ENCODE measurements at places on chromosomes 1 and 21.

DNA sequence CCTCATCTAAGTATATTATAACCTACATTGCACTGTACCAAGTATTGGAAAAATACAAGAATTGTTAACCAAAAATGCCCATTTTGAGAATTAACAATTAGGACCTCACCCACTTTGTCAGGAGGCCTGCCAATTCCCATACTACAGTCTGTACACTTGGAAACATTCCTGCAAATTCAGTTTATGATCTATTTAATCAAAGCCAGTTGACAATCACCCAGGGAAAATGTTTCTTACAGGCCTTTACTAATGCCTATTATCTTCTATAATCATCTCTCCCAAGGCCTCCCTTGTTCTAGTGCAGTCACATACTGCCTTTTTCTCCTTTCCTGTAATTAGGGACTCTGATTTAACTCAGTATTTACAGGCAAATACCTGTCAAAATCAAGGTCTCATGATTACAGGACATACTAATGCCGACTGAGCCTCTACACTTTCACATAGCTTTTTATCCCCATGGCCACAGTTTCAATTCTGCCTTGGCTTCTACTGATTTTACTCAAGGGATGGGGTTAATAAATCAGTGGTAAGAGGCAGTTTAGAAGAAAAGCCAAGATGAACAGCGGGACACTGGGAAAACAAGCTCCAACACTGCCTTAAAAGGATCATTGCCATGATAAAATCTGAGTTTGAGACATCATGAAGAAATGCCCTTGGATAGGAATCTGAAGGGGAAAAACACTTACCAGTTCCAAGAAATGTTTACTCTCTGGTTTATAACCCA lies 338.7 kb downstream of the VAV3 start:
- DNase-seq = no peak

DNA sequence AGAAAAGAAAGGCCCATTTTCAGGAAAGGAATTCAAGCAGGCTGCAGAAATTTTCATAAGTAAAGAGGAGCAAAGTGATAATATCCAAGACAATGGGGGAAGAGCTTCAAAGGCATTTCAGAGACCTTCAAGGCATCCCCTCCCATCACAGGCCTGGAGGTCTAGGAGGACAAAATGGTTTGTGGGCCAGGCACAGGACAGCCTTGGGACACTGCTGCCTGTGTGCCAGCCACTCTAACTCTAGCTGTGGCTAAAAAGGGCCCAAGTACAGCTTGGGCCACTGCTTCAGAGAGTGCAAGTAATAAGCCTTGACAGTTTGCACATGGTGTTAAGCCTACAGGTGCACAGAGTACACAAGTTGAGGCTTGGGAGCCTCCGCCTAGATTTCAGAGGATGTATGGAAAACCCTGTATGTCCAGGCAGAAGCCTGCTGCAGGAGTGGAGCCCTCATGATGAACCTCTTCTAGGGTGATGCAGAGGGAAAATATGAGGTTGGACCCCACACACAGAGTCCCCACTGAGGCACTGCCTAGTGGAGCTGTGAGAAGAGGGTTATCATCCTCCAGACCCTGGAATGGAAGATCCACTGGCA lies 51.8 kb upstream of the ZSWIM5 start:
- DNase-seq = no peak

DNA sequence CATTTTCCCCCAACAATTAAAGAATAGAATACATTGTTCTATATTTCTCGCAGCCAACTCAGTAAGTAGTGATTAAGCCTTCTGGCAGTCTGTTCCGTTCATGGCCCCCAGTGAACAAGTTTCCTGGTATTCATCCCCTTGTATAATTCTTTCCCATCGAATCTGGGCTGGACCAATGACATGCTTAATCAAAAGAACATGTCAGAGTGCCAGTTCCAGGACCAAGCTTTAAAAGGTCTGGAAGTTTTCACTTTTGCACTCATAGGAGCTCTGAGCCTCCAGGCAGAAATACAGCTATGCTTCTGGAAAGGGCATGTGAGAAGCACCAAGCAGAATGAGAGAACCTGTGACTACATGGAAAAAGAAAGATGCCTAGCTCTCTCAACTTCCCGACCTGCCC lies 22.5 kb upstream of the DPYD start:
- DNase-seq = no peak

- no peak for DNase-seq
Observed at GRCh38 chr1:241101622-241102021, 255.4 kb downstream of the RGS7 start.

DNA sequence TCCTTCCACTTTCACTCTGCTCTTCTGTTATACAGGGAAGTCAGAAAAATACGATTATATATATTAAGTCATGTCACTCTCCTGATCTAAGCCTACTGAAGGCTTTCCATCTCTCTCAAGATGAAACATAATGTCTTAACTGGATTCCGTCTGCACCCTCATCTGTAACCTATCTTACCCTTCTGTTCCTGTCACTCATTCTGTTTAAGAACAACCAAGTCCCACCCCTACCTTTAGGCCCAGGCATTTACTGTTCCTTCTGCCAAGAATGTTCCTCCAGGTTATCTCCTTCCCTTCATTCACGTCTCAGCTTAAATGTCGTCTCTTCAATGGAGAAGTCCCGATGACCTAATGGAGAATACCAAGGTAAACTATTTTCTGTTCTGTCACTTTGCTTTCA lies 1802.4 kb downstream of the MRPL39 start:
- DNase-seq = no peak

DNA sequence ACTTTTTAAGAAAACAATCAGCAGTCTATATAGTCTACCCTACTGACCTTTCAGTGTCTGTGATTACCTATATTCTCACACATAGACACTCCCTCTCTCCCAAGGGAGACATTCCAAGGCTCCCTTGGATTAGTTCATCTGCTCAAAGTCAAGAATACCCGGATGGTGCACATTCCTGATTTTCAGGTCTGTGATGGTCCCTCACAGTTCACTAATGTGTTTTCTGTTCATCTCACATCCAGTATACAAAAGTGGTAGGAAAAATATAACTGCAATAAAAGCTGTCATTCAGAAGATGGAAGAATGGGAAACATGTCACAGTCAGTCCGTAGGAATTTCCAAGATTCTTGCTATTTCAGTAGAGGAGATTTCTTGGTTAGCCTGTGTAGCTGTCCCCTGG lies 224.1 kb upstream of the CACYBP start:
- DNase-seq = no peak

DNA sequence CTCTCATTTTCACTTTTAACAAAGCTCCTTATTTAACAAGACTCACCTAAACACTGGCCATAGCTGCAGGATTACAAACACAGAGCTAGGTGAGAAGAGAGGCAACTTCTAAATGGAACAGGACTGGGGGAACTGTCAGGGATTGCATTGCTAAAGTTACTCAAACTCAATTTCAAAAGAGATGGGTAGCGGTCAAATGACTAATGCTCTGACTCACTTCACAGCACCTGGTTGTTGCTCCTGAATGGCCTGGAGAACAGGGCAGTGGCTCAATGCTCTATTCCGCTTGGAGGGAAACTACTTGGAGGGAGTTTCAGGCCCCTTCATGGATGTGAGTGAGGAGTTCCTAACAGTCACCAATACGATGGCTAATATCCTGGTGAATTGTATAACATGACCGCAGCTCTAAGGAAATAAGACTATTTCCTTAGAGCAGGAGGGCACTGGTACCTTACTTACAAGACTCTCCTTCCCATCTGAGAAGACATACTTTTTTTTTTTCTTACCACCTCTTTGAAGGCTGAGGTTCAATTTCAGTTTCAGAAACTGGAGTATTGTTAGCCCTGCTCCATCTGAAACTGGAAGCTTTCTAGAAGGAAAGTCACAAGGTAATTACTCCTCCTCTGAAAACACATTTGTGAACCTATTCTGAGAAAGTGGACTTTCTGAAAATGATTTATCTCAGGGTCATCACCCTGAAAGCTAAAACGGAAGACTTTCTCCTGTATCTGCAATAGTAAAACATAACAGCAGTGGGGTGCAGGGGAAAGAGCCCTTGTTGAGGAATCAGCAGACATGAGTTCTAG lies 9.5 kb downstream of the DPT start:
- DNase-seq = no peak

GRCh38 chr1:201941420-201942128 lies 4.8 kb downstream of the LMOD1 start:
- no peak for DNase-seq

DNA sequence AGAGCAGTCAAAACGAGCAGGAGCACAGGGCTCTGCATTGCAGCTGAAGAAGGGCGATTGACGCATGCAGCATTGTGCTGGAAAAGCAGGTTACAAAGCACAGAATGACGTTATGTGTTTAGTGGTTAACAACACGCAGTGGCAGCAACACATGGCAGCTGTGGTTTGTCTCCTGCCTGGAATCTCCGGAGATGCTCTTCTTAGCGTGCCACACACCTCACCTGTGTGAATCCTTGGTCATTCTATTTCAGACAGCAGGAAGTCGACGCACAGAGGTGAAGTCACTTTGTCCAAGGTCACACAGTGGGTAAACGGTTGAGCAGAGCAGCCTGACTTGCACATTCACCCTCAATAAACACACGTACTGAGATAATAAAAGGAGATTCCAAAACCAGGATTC lies 14.7 kb downstream of the OBSCN start:
- no peak for DNase-seq

- no peak for DNase-seq
Observed at GRCh38 chr1:3336641-3337630, 117.5 kb upstream of the ARHGEF16 start.

DNA sequence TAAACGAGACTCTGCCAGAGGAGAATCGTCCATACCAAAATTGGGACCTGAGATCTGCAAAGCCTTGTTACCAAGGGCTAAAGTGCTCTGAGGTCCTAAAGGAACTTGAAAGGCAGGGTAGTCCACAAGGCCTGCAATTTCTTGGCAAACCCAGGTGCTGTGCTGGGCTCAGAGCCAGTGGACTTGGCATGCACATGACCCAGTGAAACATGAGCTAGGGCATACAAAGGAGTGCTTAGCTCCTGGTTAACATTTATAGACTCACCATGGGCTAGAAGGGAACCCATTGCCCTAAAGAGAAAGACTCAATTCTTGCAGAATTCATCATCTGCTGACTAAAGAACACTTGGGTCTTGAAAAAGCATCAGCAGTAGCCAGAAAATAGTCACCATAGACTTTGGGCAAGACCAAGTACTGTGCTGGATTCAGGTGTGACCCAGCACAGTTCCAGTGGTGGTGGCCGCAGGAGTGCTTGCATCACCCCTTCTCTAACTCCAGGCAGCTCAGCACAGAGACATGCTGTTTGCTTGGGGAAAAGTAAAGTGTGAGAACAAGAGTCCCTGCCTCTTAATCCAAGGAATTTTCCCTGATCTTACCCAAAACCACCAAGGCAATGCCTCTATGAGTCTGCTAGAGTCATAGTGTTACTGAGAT lies 1069.4 kb upstream of the ADGRL2 start:
- DNase-seq = no peak

All from NK-92 treated with Interleukin-12 subunit alpha and Interleukin-12 subunit beta, amount 100 ng/mL, for 24 hours (cell line).